ENCODE measurements at places on chromosomes 7 and 10. TPM values are rescaled to one million over a fixed set of nuclear protein-coding genes. Genes with fewer than 3 reads are reported as not detected.

The ACSM6 gene
- not detected for total RNA-seq

The ACTL6B gene
- total RNA-seq, result 2.4 TPM

DNA sequence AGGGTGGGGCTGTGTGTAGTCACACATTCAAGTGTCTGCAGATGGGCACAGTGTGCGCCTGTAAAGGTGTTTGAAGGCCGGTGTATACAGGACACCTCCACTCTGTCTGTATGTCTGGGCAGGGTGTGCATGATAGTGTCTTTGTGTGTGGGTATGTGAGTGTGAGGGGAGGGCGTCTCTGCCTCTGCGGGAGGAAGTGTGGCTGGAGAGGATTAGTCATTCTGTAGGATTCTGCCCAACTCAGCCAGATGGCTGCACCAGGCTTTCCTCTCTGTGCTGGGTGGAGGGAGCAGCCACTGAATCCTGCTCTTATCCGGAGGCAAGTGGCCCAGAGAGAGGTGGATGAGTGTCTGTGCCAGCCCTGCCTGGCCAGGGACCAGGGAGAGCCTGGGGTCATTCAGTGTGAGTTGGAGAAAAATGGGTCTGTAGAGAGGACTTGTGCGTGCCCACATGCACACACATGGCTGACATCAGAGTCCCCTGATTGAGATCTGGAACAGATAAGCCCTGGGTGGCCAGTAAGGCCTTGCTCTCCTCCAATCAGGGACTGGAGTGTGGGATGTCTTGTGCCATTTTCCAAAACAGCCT lies 1.7 kb downstream of the SFXN3 start:
- no peak for DNase-seq

The IL15RA gene
- total RNA-seq, result 18.5 TPM

DNA sequence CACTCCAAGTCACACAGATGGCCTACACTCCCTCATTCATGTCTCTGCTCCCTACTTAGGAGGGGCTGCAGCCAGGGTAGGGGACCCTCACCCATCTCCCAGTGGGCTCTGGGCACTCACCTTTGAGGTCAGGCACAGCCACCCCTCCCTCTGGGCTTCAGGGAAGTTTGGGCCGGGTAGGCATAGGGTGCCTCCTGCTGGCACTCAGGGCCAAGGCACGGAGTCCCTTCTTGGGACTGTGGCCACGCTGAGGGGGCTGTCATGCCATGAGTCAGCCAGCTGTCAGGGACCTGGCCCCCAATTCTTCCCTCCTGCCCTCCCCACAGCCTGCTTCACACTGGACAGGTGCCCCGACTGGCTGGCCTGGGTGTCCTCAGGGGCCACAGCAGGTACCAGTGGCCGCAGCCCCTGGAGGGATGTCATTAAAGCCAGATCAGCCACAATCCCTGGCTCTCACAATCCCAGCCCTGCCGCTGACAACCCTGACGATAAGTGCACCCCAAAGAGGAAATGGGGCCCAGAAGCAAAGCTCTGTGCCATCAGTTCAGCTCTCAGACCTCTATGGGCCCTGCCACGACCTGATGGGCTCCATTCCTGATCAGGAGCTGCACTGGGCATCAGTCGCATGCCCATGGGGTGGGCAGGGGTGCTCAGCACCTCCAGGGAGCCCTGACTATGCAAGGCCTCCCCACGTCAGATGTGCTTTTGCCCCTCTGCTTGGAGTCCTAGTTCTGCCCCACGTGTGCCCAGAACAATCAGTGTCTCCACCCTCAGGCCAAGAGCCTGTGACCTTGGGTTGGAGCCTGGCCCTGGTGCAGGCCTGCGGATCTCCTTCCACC lies 34.1 kb upstream of the RET start:
- no peak for DNase-seq

The HACD1 gene
- 35.3 TPM for total RNA-seq

DNA sequence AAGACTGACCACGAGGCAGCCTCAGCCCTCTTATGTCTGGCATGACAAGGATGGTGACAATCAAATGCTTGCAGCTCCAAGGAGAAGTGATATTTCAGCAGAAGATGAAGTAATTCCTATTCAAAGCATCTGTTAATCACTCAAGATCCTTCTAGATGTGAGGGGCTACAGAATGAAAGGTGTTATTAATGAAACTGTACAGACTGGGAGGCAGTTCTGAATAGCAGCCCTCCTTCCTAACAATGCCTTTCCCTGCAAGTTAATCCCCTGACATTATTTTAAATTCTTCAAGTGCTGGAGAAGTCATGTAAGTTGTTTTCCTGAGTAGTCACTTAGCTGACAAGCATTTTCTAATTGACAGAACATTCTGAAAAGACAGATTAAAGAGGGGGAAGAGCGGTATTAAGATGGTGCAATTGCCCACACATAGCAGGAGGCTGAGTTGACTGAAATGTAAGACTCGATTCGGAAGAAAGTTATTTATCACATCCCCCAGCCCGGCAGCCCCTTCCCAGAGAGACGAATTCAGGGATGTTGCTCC lies 300.8 kb downstream of the GRID1 start:
- DNase-seq, result no peak

- DNase-seq, result no peak
Observed at GRCh38 chr7:157431951-157432540, 95.2 kb downstream of the DNAJB6 start.

The EGFR gene
- 112 TPM for total RNA-seq

The HOXA4 gene
- total RNA-seq, result 1.8 TPM

DNA sequence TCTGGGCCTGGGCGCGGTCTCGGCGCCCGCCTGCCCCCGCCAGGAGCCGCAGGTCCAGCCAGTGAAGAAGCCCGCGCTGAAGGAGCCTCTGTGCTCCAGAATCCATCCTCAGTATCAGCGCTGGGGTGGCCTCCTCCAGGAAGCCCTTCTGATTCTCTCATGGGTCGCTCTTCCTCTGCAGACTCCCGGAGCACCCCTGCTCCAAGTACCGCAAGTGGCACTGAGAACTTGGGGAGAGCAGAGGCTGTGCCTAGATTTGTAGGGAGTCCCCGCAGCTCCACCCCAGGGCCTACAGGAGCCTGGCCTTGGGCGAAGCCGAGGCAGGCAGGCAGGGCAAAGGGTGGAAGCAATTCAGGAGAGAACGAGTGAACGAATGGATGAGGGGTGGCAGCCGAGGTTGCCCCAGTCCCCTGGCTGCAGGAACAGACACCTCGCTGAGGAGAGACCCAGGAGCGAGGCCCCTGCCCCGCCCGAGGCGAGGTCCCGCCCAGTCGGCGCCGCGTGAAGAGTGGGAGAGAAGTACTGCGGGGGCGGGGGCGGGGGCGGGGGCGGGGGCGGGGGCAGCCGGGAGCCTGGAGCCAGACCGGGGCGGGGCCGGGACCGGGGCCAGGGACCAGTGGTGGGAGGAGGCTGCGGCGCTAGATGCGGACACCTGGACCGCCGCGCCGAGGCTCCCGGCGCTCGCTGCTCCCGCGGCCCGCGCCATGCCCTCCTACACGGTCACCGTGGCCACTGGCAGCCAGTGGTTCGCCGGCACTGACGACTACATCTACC lies at the start of gene ALOX5:
TSS of gene ALOX5 (plus strand) at position 641 of the 774 bp plus-strand sequence. CDS start at position 705, 64 bp downstream.
- peak; percentile 46 for DNase-seq

- no peak for DNase-seq
Observed at GRCh38 chr10:33001908-33002492, 44.0 kb upstream of the ITGB1 start.

The PDE6C gene
- total RNA-seq, result not detected

- DNase-seq, result no peak
Observed at GRCh38 chr10:98013776-98014175, 16.6 kb downstream of the CRTAC1 start.

DNA sequence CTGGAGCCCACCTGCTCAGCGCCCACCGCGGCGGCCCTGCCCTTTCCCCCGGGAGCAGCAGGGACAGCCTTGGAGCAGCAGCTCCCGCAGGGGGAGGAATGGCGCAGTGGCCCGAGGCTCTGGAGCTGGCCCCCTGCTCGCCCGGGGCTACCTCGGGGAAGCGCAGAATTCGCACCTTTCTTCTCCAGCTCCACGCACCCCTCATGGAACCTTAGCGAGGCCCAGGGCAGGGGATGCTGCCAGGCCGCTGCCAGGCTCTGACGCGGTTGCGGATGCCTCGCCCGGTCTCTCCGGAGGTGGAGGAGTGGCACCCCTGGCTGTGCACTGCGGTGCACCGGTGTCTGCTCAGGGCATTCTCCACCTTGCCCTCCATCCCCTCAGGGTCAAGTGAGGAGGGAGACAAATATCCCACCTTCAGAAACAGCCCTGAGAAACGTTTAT lies 84.9 kb upstream of the MKI67 start:
- DNase-seq, result no peak

The NODAL gene
- not detected for total RNA-seq

- DNase-seq, result no peak
Observed at GRCh38 chr7:4854916-4855315, 6.9 kb downstream of the PAPOLB start.

GRCh38 chr7:30420662-30421061 lies 57.9 kb downstream of the NOD1 start:
- DNase-seq, result no peak

The NEBL gene
- total RNA-seq, result 29.0 TPM

GRCh38 chr7:30841025-30841735 lies 70.0 kb downstream of the MINDY4 start:
- DNase-seq, result no peak

DNA sequence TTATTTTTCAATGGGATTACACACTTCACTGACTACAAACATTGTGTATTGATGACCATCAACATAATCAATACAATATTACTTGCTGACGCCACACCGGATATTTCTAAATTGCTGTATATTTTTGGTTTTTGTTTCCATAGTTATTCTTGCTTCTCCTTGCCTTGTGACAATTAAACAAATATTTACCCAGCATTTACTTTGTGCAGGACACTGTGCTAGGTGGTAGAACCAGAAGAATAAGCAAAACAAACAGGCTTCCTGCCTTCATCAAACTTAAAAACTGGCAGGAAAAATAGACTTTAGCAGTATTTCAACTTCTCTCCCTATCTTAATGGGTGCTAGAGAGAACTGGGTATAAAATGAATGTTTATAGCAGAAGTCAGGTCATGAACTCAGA lies 50.6 kb downstream of the ZNF277 start:
- DNase-seq, result no peak

GRCh38 chr7:79286181-79286580 lies 167.3 kb downstream of the MAGI2 start:
- DNase-seq, result no peak

DNA sequence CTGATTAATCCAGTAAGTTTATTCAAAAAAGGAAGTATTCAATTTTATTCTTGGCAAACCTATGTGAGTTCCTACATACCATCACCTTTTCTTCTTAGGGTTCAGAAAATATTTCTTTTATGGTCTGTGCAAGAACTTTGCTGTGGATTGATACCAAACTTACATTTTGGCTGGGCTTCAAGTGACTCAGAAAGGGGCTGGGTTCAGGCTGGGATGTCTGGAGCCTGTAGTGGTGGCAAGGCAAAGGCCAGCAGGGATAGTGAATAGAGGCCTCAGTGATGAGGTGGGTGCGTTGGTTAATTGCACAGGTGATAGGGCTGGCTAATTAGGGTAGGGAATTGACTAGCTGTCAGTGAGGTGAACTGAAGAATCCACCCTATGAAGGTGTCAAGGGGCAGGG lies 40.2 kb upstream of the ATXN7L1 start:
- DNase-seq, result no peak

DNA sequence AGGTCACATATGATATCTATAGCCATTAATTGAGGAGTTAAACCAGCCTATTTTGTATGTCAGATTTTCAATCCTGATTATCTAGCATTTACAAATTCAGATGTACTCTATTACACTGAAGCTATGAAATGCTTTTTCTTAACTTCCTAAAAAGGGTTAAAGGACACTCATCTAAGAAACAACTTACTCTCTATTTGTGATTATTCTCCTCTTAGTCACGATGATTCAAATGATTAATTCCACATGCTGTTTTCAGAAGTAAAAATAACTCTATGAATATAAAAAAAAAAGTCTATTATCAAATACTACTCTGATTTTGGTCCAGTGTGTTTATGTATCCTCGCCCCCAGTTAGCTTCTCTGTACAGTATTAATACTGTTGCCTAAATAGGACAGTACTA lies 1199.9 kb downstream of the GATA3 start:
- no peak for DNase-seq

- DNase-seq, result no peak
Observed at GRCh38 chr7:44634187-44634838, 27.9 kb downstream of the OGDH start.

DNA sequence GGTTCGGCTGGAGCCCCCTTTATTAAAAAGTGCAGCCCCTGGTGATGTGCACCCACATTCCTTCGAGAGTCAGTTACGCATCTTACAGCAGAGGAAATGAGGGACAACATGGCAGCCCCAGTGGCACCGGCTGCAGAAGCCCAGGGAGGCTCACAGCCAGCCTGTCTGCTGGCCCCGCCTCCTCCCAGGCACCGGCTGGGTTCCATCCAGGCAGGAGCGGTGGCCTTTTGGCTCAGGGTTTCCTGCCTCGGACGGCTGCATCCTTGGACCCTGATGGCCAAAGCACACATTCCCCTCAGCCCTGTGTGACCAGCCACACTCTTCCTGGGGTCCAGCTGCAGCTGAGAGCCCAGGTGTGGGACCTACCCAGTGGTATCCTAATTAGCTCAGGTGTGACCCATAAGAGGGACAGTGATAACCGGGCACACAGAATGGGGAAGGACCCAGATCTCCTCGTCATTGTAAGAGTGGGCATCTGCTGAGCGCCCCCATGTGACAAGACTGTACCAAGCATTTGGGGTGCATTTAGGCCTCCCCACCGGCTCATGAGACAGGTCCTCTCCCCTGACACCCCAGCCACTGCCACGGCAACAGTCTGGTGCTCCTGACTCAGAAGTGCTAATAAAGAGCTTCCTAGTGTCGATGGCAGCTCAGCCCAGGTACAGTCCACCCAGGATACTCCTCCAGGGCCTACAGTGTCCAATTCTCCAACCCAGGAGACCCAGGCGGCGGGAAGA lies 63.3 kb upstream of the CHST15 start:
- no peak for DNase-seq

The NPFFR1 gene
- total RNA-seq, result under 0.01 TPM

The CYP2C18 gene
- total RNA-seq, result not detected

- no peak for DNase-seq
Observed at GRCh38 chr7:157610671-157611295, 274.0 kb downstream of the DNAJB6 start.

The BMPR1A gene
- total RNA-seq, result 53.9 TPM

GRCh38 chr7:31811650-31812461 lies 124.8 kb downstream of the PPP1R17 start:
- DNase-seq, result no peak

- no peak for DNase-seq
Observed at GRCh38 chr10:132627666-132628531, 90.3 kb downstream of the INPP5A start.

The PRR15 gene
- 7.7 TPM for total RNA-seq

- no peak for DNase-seq
Observed at GRCh38 chr10:119370111-119370741, 162.9 kb downstream of the GRK5 start.

The SORCS3 gene
- not detected for total RNA-seq

- no peak for DNase-seq
Observed at GRCh38 chr7:144575456-144575855, 172.0 kb upstream of the NOBOX start.

The AQP1 gene
- 117 TPM for total RNA-seq

The MOGAT3 gene
- not detected for total RNA-seq

- DNase-seq, result no peak
Observed at GRCh38 chr7:158097106-158097452, 490.5 kb downstream of the PTPRN2 start.

GRCh38 chr7:151179946-151180345 lies 7.1 kb downstream of the ASB10 start:
- DNase-seq, result no peak

Measured in prostate gland (tissue), 2 donors.